GM23248 (cell line): ENCODE measurements at places on chromosomes 4 and X. TPM values are rescaled to one million over a fixed set of nuclear protein-coding genes. Genes with fewer than 3 reads are reported as not detected.

Gene TEC
- not detected in 2 replicates for total RNA-seq

Gene C1QTNF7
- total RNA-seq, result not detected in 2 replicates

Gene EFHC2
- total RNA-seq, result not detected in 2 replicates

Gene SYTL4
- 3.2 and 4.6 TPM in 2 replicates for total RNA-seq

Gene PNMA6A
- 0.22 and 1.1 TPM in 2 replicates for total RNA-seq

Gene RPA4
- total RNA-seq, result 0.65 TPM in 1 of 2 replicates, not detected in the other

DNA sequence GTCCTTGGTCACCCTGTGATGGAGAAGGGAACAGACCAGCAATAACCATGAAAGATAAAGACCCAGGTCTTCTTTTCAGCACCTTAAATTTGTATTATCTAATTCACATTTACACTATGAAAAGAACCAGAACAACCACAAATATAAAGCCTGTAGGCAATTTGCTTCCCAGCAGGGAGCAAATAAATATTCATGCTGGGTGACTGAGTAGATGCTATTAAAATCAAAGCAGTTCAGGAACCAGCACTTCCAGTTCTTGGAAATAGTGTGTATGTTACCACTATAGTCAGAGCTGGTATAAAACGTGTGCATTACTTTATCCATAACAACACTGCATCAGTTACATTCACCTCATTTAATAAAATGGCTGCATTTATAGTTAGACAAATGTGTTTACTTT is 177.8 kb upstream of the ETNPPL start:
- H3K4me1 ChIP-seq, result no peaks in the 10 kb centered on the region
- H3K27me3 ChIP-seq, result no peaks in the 10 kb centered on the region
- H3K4me3 ChIP-seq, result no peak overlapping the region
- H3K27ac ChIP-seq, result no peak overlapping the region

DNA sequence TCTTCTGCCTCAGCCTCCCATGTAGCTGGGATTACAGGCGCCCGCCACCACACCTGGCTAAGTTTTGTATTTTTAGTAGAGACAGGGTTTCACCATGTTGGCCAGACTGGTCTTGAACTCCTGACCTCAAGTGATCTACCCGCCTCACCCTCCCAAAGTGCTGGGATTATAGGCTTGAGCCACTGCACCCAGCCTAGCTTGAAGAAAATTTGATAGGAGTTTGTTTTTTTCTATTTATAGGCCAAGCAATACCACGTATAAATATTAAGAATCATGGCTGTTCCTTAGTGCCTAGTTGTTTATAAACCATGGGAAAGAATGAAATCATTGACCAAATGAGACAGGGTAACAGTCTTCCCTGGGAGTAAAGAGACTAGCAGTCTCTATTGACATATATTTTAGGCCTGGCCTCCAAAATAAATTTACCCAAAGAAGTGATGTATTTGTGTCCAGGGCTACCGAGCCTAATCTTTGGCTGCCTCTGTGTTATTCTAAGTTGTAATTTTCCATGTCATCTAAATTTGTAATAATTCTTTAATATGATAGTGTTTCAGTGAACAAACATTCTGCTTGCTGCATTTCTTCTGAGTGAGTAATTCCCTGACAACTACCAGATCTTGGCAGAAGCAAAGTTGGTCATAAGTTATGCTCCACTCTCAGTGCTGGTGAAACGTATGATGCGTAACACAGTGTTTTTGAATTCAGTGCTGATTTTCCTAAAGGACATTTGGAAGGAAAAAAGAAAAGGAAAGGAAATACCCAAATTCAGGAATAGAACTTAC is 10.3 kb downstream of the PKD2 start:
- peak overlapping the region; percentile 50 for H3K4me3 ChIP-seq
- H3K36me3 ChIP-seq, result peaks cover 13% of the 10 kb centered on the region; the same call in 1 of the 2 replicates
- no peaks in the 10 kb centered on the region for H3K27me3 ChIP-seq
- DNase-seq, result peak; percentile 98
- peak overlapping the region; percentile 98 for H3K27ac ChIP-seq

GRCh38 chrX:103781706-103782105 is 5.1 kb downstream of the PLP1 start:
- H3K27ac ChIP-seq, result no peak overlapping the region
- H3K4me1 ChIP-seq, result no peaks in the 10 kb centered on the region
- no peak for DNase-seq
- H3K27me3 ChIP-seq, result no peaks in the 10 kb centered on the region

GRCh38 chr4:24736066-24736465 is 59.3 kb upstream of the SOD3 start:
- peak; percentile 42 for DNase-seq
- H3K36me3 ChIP-seq, result no peaks in the 10 kb centered on the region
- H3K27ac ChIP-seq, result no peak overlapping the region
- no peaks in the 10 kb centered on the region for H3K27me3 ChIP-seq

DNA sequence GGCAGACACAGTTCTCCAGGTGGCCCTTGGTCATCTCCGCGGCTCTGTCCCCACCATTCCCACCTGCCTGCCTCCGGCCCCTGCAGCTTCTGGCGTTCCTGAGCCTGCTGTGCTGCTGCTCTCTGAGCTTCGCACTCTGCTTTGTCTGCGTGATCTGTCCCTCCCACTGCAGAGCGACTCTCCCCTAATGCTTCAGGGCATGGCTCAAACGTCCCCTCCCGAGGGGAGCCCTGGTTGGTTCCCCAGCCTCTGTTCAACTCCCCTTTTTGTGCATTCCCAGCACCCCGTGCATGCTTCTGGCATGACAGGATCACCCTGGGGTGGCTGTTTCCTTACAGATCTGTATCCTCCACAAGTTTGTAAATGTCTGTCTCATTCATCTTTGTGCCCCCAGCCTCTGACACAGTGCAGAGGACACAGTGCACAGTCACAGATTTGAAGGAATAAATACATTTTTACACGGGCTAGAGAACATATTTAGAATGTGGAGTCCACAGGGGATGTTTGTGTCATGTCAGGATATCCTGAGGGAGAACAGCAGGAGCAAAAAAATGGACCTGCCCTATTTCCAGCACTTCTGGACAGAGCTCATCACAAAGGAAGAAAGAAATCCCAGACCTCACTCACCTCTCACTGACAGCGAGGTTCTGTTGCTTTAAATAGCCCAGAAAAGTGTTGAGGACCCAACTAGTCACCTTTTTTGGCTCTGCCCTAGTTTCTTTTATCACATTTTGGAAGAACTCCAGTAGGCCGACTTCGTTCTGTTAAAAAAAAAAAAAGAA is 72.6 kb downstream of the GATB start:
- peaks cover 47% of the 10 kb centered on the region for H3K4me1 ChIP-seq
- peak; percentile 39 for DNase-seq
- H3K4me3 ChIP-seq, result no peak overlapping the region
- H3K36me3 ChIP-seq, result no peaks in the 10 kb centered on the region
- no peaks in the 10 kb centered on the region for H3K27me3 ChIP-seq

DNA sequence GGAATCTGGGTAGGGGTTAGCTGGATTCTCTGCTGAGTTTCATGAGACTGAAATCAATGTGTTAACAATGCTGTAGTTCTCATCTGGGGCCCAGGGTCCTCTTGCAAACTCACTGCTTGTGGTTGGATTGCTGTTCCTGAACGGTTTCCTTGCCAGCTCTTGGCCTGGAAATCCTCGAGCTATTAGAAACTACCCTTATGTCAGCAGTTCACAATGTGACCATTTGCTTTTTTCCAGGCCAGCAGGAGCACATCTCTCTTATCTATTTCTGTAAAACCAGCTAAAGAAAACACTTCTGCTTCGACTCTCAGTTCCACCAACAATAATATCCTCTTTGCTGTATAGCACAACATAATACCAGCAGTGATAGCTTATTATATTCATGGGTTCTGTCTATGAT is 140.1 kb upstream of the TRAM1L1 start:
- H3K27me3 ChIP-seq, result no peaks in the 10 kb centered on the region
- H3K36me3 ChIP-seq, result no peaks in the 10 kb centered on the region

GRCh38 chr4:55017406-55017805 is 108.0 kb downstream of the KDR start:
- H3K4me1 ChIP-seq, result no peaks in the 10 kb centered on the region
- no peak overlapping the region for H3K4me3 ChIP-seq
- no peaks in the 10 kb centered on the region for H3K27me3 ChIP-seq
- no peak overlapping the region for H3K27ac ChIP-seq
- no peak for DNase-seq

- no peak for DNase-seq
- H3K4me1 ChIP-seq, result peaks cover 32% of the 10 kb centered on the region
- no peak overlapping the region for H3K4me3 ChIP-seq
- H3K27me3 ChIP-seq, result no peaks in the 10 kb centered on the region
- H3K36me3 ChIP-seq, result no peaks in the 10 kb centered on the region
These were observed 133.2 kb downstream of the SHROOM3 start for GRCh38 chr4:76568262-76568661.

DNA sequence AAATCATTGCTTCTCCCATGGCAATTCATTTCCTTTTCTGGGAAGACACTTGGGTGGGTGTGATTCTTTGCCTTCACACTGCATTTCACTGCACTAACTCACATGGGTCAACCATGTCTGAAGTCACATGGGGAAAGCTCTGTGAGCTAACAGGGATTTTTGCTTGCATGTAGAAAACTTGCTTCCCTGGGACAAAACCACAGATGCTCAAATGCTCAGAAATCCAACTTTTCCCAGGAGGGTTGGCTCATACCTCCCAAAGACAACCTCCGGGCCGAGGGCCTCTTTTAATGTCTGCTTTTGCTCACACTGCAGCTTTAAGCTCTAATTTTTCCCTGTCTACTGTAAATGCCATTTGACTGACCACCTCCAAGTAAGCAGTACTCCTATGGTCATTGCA is 1695.2 kb downstream of the STIM2 start:
- no peak overlapping the region for H3K27ac ChIP-seq
- peaks cover 17% of the 10 kb centered on the region; the same call in 1 of the 2 replicates for H3K4me1 ChIP-seq
- H3K27me3 ChIP-seq, result no peaks in the 10 kb centered on the region
- H3K36me3 ChIP-seq, result no peaks in the 10 kb centered on the region
- H3K4me3 ChIP-seq, result no peak overlapping the region

- H3K4me1 ChIP-seq, result peaks cover 23% of the 10 kb centered on the region
- DNase-seq, result peak; percentile 79
- peak overlapping the region; percentile 52 for H3K27ac ChIP-seq
- no peak overlapping the region for H3K4me3 ChIP-seq
- H3K36me3 ChIP-seq, result no peaks in the 10 kb centered on the region
These were observed 129.6 kb upstream of the MED14 start for GRCh38 chrX:40864972-40865371.

GRCh38 chr4:153541456-153542096 is 75.4 kb downstream of the TMEM131L start:
- peak overlapping the region; percentile 47 for H3K27ac ChIP-seq
- peak; percentile 92 for DNase-seq
- H3K36me3 ChIP-seq, result no peaks in the 10 kb centered on the region
- H3K27me3 ChIP-seq, result no peaks in the 10 kb centered on the region
- peaks cover 23% of the 10 kb centered on the region for H3K4me1 ChIP-seq
